ENCODE measurements at places on chromosomes 1 and 21.

DNA sequence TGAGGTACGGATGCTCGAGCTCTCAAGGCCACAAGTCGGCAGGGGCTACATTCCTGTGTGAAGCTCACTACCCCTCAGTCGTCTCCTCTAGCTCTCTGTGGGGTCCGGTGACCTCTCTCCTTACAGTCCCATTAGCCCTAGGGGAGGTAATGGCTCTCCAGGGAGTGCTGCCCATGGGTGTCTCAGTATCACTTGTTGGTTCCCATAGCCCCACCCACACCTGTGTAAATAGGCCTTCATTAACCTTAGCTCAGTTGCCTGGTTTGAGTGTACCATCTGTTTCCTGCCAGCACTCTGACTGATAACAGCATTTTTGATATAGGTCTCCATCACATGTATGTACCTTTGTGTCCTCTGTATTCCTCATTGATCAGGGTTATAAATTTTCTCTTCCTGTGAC lies 133.2 kb upstream of the KCNJ15 start:
- DNase-seq = no peak

- DNase-seq = no peak
Observed at GRCh38 chr1:16461681-16462080, 21.2 kb downstream of the NECAP2 start.

DNA sequence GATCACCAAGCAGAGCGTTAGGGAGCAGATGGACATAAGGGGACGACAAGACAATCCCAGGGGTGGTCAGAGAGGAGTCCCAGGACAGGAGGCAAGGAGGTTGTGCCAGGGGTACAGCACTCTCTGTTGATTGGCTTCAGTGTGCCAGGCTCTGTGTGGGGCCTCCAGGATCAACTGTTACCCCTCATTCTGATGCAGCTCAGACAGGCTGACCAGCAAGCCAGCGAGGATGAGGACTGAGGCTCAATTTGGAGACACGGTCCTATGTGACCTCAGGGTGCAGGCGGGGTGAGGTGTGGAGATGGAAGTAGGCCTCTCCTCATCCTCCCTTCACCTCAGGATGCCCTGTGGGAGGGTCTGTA lies 4.0 kb downstream of the HYI start:
- no peak for DNase-seq

DNA sequence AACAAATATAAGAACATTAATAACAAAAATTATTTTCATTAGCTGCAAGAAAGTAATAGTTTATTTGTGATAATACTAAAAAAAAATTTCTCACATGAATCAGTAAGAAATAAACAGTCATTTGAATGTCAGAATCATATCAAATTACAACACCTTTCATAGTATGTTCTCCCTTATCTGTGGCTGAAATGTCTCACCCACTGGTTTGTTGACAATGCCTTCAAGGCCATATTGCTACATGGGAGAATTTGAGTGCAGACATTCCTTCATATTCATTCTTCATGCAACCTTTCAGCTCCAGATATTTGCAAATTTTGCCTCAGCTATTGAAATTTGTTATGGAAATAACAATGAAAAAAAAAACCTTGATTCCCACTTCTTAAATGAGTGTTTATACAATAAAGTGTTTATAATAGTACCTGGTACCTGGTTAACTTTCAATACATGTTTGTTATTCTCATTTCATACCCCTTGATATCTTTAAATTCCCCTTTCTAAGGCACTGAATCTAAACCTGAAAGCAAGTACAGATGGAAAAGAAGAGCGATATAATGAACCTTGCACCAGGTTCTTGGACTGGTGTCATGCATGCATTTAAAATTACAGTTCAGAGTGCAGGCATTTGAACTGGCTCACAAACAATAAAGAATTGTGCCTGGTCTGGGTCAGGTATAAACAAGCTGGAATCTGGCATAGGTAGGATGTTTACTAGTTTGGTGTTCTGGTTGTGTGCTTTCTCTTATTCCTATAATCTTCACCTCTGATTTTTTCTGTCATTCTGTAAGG lies 242.2 kb upstream of the ADGRL2 start:
- peak; percentile 25 for DNase-seq

DNA sequence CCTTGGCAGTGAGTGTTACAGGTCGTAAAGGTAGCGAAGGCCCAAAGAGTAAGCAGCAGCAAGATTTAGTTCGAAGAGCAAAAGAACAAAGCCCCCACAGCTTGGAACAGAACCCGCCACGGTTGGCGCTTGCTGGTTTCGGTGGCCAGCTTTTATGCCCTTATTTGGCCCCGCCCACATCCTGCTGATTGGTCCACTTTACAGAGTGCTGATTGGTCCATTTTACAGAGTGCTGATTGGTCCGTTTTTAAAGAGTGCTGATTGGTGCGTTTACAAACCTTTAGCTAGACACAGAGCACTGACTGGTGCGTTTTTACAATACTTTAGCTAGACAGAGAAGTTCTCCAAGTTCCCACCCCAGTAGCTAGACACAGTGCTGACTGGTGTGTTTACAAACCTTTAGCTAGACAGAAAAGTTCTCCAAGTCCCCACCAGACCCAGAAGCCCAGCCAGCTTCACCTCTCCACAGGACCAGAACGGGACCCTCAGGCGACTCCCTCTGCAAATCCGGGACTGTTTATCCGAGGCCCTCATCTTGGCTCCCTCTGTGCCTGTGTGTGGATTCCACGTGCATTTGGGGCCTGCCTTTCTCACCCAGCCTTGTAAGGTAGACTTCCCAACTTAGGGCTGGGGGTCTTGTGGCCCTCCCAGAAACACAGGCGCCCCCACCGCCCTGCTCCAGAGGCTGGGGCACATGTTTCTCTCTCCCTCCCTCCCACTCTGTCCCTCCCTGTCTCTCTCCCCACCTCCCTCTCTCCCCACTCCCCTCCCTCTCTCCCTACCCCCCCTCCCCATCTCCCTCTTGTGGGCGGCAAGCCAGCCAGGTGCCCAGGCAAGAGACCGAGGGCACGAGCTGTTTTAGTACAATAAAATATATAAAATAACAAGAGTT lies 12.6 kb downstream of the FTCD start:
- DNase-seq = no peak

DNA sequence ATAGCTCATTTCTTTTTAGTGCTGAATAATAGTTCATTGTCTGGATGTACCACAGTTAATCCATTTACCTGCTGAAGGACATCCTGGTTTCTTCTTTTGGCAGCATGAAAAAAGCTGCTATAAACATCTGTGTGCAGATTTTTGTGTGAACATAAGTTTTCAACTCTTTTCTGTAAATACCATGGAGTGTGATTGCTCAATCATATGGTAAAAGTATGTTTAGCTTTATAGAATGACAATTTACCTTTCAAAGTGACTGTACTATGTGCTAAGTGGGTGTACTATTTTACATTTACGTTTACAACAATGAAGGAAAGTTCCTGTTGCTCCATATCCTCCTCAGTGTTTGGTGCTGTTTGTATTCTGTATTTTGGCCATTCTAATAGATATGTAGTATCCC lies 49.0 kb downstream of the RUNX3 start:
- DNase-seq = no peak

GRCh38 chr21:44432841-44433790 lies 22.2 kb upstream of the LRRC3 start:
- DNase-seq = no peak

DNA sequence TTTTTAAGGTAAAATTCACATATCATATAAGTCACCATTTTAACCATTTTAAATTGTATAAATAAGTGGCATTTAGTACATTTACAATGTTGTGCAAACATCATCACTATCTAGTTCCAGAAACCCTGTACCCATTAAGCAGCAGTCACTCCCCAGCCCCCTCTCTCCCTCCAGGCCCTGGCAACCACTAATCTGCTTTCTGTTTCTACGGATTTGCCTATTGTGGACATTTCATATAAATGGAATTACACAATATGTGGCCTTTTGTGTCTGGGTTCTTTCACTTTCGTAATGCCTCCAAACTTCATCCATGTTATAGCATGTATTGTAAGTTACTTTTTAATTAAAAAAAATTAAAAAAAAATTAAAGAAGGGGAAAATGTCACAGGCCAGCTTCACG lies 58.0 kb upstream of the RAB3GAP2 start:
- DNase-seq = peak; percentile 55

GRCh38 chr1:4670265-4670664 lies 15.9 kb downstream of the AJAP1 start:
- no peak for DNase-seq

- DNase-seq = no peak
Observed at GRCh38 chr1:208731981-208732821, 488.0 kb upstream of the PLXNA2 start.

DNA sequence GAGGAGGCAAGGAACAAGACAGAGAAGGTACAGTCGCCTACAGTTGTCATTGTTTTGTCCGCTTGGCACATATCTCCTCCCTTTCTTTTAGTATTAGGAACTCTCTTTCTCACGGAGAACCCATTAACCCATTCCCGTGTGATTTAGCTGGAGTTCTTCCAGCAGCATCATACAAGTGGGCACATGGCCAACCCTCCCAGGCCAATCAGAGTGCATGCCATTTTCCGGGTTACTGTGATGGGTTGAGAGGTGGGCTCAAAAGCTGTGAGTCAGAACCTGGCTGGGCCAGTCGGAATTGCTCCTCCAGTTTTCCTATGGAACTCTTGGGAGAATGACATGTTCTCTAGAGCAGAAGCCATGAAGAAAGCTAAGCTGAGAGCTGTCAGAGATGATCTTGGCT lies 83.1 kb upstream of the SOD1 start:
- DNase-seq = peak; percentile 44

DNA sequence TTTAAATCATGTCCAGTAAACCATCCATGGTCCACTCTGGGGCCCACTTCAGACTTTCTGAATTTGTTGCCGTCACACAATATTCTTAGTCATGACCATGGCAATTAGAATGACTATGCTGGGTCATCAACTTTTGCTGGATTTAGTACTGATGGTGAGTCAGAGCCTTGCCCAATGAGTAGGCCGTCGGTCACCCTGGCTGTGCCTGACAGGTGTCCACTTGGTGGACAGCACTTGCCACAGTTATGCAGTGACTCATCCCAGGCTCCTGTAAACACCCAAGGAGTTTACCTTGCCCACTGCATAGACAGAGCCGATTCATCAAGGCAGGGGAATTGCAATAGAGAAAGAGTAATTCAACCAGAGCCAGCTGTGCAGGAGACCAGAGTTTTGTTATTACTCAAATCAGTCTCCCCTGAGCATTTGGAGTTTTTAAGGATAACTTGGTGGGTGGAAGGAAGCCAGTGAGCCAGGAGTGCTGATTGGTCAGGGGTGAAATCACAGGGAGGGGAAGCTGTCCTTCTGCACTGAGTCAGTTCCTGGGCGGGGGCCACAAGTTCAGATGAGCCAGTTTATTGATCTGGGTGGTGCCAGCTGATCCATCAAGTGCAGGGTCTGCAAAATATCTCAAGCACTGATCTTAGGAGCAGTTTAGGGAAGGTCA lies 333.8 kb downstream of the PTPRU start:
- DNase-seq = peak; percentile 43

DNA sequence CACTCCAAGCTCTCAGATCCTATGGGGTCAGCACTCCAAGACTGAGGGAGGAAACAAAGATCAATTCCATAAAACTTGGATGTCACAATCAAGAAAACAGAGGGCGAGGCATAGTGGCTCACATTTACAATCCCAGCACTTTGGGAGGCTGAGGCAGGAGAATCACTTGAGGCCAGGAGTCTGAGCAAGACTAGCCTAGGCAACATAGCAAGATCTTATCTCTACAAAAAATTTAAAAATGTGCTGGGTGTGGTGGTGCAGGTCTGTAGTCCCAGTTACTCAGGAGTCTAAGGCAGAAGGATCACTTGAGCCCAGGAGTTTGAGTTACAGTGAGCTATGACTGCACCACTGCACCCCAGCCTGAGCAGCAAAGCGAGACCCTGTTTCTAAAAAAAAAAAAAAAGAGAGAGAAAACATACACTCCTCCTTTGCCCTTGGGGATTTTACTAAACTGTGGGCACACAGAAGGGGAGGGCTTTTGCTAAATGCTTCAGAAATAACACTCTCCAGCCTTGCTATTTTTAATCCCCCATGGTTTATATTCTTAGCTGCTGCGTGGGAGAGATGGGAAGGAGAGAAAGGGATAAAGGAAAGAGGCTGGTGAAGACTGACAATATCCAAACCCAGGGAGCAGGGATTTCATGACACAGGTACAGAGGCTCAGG lies 18.1 kb downstream of the ARHGEF2 start:
- DNase-seq = no peak

- no peak for DNase-seq
Observed at GRCh38 chr1:109884242-109884891, 26.3 kb upstream of the CSF1 start.

- DNase-seq = peak; percentile 44
Observed at GRCh38 chr21:15210235-15210678, 145.5 kb upstream of the NRIP1 start.

DNA sequence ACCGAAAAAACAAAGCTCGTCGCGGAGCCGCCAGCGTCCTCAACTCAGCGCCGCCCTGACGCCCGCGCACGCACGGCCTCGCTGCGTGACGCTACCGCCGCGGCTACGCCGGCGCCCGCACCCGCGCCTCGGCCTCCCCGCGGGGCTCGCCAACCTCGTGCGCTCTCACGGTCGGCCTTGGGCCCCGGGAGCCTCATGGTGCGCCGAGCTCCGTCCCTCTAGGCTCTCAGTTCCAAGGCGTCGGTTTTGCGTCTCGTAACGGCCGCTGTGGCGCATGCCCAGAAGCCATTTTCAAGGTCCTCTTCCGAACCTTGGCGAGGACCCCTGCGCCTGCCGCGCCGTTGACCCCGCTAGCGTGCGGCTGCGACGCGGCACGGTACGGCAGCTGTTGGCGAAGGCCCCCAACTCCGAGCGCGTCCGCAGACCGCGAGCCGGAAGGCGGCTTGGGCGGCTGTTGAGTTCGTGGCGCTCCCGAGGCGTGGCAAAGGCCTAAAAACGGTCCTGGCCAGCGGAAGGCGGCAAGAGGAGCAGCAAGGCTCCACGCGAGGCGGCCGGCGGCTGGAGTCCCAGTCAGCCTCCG lies at the start of gene HENMT1:
HENMT1 (minus strand) TSS at position 64 of the 580 bp plus-strand sequence. CDS start 1,209 bp downstream, outside the sequence.
- peak; percentile 78 for DNase-seq

DNA sequence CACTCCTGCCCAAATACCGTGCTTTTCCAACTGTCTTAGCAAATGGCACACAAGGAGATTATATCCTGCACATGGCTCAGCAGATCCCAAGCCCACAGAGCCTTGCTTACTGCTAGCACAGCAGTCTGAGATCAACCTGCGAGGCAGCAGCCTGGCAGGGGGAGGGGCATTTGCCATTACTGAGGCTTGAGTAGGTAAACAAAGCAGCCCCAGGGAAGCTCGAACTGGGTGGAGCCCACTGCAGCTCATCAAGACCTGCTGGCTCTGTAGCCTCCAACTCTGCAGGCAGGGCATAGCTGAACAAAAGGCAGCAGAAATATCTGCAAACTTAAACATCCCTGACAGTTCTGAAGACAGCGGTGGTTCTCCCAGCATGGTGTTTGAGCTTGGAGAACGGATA lies 70.1 kb upstream of the PTBP2 start:
- DNase-seq = no peak

- DNase-seq = no peak
Observed at GRCh38 chr21:45877171-45877438, 104.5 kb upstream of the COL6A1 start.
